ENCODE measurements at places on chromosomes 4 and X.

DNA sequence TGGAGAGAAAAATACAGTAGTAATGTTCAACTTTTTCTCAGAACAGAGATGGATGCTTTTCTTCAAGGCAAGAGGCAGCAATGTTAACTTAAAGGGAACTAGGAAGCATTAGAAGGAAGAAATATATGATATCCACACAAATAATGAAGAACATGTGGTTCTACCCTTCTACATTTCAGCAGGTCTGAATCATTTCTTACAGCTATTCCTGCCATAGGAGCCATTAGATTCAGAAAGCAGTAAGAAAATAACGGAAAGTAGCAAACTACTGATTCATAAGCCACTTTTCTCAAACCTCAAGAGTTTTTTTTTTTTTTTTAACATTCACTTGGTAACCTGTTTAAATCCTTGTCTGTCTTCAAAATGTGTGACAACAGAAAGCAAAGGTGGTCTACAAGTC lies 1251.6 kb upstream of the AGA start:
- DNase-seq: no peak

DNA sequence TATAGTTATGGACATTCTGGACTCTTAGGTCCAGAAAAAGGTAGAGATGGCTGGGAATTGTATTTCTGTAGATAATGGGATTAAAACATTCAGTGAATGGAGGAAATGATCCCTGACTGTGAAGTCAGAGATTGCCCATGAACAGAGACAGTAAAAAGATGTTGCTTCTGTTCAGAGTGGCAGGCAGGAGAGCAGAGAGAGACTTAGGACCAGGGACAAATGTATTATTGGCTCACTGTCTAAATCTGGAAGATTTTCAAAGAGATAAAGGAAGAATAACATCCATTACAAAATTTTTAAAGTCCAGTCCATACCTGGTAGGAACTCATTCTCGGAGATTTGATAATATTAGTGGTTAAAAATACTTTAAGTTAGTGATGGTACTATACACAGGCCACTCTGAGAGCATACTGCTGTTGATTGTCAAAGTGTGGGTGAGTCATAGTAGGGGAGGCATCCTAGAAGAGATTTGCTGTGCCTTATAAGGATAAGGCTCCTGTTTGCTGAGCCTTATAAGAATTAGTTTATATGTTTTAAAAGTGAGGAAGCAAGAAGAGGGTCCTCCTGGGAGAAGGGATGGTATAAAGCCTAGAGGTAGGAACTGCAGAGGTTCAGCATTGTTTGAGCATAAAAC lies 53.0 kb downstream of the JADE3 start:
- DNase-seq: no peak

DNA sequence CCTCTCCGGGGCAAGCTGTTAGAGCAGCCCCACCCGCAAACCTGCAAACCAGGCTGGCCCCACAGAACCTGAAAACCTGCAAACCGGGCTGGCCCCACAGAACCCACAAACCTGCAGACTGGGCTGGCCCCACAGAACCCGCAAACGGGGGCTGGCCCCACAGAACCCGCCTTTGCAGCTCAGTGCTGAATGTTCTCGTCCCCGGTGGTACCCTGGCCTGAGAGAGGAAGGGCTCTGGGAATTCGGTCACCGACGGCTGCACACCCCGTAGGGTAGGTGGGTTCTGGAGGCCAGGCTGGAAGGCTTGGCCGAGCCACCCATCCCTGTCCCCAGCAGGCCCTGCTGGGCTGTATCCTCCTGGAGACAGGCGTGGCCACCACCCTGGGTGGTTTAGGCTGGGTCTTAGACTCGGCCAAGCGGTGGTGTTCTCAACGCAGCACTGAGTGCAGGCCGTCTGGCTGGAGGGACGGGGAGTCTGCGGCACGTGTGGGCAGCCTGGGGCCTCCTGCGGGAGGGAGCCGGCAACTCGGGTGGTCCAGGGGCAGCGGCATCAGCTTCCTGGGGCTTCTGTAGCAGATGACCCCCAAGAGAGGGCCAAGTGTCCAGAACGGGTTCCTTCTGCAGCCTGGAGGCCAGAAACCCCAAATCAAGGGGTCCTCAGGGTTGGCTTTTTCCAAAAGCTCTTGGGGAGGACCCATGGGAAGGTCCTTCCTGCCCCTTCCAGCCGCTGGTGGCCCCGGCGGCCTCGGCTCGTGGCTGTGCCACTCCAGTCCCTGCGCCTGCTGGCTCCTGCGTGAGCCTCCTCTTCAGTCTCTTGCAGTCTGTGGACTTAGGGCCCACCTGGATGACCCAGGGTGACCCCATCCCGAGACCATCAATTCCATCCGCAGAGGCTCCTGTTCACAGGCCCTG lies 15.6 kb downstream of the DOK7 start:
- DNase-seq: no peak

- DNase-seq: no peak
Observed at GRCh38 chr4:30429813-30430761, 290.1 kb upstream of the PCDH7 start.

- DNase-seq: no peak
Observed at GRCh38 chr4:26812049-26812714, 48.5 kb upstream of the STIM2 start.
